Suppressor macrophage (primary cell): ENCODE measurements at places on chromosomes 2 and 18.

- no peak for DNase-seq
These were observed 394.5 kb downstream of the ALK start for GRCh38 chr2:29526587-29527586.

DNA sequence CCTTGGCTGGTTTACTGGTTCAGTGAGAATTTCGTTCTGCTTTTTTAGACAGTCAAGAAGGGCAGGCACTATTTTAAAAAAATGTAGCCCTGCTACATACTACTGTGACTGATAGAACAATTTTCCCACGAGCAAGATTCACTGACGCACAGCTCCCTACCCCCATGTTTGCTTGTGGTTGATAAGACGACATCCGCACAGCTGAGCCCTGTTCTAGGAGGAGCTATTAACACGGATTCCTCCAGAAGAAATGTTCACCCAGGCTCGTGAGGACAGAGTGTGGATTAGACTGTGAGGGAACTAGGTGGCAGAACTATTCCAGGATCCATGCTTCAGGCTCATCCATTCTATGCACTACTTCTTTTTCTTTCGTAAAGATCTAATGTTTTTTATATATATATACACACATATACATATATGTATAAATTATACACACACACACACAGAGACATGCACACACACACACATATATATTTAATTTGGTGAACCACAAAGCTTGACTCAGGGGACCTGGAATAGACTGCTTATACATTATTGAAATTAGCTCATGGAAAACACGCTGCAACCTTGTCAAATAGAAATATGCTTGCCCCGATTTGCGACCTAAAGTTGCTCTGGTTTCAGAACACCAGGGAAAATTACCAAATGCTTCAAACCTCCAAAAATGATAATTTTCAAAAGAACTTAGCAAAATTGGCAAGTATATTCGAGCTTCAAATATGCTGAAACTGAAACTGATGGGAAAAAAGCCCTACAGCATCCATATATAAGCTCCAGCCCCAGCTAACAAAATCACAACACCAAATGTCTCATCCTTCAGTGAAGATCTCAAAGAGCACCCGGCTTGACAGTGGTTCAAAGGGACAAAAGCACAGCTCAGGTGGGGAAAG is 370.4 kb downstream of the SOCS6 start:
- no peak for DNase-seq

DNA sequence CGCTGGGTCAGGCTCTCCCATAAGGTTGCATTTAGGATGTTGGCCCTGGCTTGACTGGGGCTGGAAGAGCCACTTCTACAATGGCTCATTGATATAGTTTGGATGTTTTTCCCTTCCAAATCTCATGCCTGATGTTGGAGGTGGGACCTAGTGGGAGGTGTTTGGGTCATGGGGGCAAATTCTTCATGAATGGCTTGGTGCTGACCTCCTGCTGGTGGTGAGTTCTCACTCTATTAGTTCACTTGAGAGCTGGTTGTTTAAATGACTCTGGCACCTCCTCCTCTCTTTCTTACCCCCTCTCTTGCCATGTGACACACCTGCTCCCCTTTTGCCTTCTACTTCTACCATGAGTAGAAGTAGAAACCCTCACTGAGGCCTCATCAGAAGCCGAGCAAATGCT is 20.5 kb downstream of the ACOXL start:
- DNase-seq: no peak

GRCh38 chr2:62344472-62344871 is 148.6 kb downstream of the B3GNT2 start:
- no peak for DNase-seq

DNA sequence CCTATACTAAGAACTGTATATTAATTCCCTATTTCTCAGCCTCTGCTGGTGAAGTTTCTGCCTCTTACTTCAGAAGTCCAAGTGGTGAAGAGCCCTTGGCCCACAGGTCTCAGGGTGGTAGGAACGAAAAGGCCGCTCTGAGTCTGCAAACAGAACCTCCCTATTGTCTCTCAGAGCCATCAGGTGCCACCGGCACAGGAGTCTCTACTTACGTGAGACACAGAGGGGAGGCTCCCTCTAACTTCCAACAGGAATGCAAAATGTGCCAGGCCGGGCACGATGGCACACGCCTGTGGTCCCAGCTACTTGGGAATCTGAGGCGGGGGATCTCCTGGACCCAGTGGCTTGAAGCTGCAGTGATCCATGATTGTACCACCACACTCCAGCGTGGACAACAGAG is 143.0 kb downstream of the TPO start:
- DNase-seq: no peak

DNA sequence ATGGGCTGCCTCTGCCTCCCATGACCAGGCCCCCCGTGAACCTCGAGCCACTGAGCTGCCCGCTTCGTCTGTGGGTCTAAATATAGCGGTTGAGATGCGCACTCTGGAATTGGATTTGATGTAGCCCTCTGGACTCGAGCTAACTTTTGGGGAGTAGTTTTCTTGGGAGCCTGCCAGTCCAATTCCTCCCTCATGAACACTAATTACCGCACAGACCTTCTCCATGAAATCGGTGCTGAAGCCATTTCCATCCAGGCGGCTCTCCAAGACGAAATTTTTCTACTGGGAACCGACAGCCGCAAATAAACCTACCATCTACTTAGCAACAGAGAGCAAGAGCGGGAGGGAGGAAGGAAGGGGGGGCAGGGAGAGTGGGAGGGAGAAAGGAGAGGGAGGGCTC is 63.6 kb downstream of the CELF4 start:
- DNase-seq: no peak

- no peak for DNase-seq
These were observed 6.2 kb upstream of the CHST10 start for GRCh38 chr2:100423631-100424030.

DNA sequence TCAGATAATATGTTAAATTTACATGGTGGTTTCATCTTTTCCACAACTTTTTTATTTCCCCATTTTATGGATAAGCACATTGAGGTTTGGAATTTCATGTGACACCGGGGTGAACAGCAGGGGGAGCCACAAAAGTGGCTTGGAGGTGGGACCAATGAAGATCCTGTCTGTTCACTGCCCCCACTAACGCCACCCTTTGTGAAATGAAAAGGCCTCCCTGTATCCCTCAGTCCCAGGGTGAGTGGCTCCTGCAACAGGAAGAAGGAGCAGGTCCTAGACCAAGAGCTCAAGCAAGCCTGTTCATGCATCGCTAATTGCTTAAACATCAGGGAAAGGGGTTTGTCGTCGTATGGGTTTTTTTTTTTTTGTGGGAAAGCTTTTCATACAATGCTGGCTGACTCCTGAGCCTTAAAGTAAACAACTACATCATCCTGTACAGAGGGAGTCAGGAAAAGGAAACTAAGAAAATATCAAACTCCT is 267.8 kb upstream of the EPAS1 start:
- DNase-seq: no peak
